ENCODE measurements at places on chromosomes 13 and 19.

GRCh38 chr19:41373993-41374392, 2.3 kb upstream of the TMEM91 start:
- peak; percentile 59 for DNase-seq

GRCh38 chr13:79096099-79096498, 310.0 kb downstream of the RBM26 start:
- DNase-seq: no peak

GRCh38 chr19:29928831-29929230, 13.2 kb upstream of the URI1 start:
- no peak for DNase-seq

DNA sequence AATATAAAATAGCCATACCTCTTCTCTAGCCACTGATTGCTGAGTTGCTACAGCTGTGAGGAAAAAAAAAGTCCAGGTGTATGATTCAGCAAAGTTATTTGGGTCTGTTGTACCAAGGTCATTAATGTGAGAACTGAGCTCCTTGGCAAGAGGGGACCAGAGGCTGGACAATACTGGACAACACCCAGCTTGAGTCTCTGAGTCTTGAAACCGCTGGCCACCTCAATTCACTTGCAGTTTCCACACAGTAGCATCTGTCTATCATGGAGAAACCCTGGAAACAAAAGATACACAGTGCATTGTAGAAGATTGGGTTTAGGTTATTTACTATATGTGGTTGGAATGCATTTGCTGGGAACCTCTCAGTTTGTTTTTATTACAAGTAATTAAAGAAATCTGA, 60.4 kb downstream of the WDFY2 start:
- DNase-seq: no peak

DNA sequence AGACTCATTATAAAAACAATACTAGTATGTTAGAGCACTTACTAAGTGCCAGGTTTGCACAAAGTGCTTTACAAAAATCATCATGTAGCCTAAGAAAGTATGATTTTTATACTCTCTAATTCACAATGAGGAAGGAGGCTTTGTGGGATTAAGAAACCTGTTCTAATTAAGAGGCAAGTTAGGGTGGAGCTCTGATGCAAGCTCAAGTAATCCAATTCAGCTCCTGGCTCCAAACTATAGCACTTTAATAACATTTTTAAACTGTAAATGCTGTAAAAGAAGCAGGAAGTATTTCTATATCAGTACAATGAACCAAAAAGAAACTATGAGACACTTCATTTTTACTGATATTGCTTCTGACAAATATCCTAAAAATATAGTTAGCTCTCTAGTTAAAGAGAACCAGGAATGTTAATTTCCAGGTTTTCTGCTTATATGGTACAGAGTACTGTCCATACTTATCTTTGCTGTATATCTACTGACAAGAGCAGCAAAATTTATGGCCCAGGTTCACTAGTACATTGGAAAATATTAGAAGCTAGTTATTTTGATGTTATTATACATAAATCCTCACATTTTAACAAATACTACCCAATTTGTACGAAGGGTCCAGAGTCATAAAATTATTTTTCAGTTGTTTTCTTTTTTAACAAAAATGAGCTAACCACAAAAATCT, 482.0 kb downstream of the DIAPH3 start:
- no peak for DNase-seq

GRCh38 chr19:41264581-41265394, 616 bp downstream of the HNRNPUL1 start:
- no peak for DNase-seq

DNA sequence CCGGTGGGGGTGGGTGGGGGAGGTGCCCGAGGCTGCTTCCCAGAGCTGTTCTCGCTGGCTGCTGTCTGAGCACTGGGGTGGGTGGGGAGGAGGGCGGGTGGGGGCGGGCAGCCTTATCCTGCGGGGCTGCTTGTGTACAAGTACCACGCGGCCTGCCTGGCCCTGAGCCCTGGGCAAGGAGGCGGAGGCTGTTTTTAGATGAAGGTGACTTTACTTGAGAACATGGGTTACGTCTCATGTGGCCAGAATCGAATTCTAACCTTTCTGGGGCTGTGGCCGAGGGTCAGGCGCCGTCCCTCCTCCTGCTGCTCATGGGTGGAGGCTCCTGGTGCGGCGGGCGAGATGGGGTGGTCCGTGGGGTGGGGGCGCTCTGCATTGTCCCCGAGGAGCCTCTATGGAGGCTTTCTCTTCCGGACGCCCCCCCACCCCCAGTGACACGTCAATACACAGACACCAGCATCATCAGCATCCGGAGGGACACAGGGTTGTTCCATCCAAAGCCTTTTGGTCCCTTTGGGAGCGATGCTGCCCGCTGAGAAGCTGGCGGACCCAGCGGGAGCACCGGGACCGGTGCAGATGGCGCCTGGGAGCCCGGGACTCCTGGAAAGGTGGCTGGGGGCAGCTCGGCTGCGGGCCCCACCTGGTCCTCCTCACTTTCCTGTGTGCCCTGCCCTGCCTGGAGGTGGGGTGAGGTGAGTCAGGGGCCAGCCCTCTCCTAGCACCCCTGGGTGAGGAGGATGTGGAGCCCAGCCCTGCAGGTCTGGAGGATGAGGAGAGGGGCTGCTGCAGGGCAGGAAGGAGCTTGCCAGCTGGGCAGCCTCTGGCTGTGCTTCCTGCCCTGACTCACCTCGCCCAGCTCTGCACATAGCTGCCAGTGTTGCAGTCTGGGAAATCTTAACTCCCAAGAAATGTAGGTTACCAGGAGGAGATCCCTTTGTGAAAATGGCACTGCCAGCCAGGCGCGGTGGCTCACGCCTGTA, 3.4 kb downstream of the BSG start:
- DNase-seq: no peak

DNA sequence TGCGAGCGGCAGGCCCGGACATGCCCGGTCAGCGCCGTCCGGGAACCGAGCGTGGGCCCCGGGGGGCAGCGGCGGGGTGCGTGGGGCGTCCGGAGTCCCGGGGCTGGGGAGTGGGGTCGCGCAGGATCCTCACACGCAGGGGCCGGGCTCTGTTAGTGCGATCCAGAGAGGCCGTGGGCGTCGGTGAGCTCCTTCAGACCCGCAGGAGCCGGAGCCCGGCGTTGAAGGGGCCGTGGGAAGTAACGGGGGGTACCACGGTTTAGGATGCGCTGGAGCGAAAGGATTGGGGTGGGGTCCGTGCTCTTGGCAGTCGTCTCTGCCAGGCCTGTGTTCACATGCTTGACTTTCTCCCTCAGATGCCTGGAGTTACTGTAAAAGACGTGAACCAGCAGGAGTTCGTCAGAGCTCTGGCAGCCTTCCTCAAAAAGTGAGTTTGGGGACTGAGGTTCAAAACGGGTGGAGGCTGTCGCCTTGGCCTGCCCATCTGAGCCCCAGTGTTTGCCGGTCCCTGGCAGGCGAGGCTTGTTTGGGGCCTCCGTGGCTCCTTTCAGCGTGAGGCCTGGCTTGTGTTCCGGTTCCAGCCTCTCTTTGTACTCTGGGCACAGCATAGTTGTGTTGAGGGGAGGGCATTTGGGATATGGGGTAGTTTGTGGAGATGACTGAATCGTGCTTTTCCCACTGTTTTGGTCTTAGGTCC, 512 bp downstream of the RPS19 start:
- no peak for DNase-seq

DNA sequence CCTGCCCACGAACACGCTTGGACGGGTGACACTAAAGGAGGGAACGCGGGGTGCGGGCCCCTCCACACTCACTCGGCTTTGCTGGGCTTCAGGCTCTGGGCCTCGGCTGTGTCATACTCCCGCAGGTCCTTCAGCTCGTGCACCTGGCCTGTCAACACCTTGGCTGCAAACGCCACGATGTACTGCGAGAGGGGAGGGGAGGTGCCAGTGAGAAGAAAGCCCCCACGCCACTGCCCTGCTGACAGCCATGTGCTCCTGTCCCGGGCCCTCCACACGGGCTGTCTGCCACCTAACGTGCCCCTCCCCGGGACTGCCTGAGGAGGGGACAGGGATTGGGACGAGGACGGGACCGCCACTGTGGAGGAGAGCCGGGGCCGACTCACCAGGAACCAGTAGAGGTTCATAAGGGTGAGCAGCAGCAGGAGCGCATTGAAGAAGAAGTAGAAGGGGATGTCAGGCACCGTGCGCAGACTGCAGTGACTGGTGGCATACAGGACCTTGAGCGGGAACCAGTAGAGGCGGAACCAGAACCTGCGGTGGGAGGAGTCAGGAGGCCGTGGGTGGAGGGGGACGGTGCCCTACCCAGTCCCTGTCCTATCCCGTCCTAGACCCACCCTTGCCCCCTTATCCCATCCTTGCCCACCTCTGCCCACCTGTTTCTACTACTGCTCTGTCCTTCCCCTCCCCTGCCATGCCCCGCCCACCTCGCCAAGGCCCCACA, 16.9 kb downstream of the CERS1 start:
- DNase-seq: no peak
